ENCODE measurements at places on chromosomes 1 and 21.

GRCh38 chr1:49363628-49364027 is 586.9 kb upstream of the BEND5 start:
- no peaks in the 10 kb centered on the region for H3K4me1 ChIP-seq
- H3K4me3 ChIP-seq: no peak overlapping the region
- no peak for DNase-seq
- no peaks in the 10 kb centered on the region for H3K27me3 ChIP-seq
- H3K36me3 ChIP-seq: no peaks in the 10 kb centered on the region

GRCh38 chr1:169108863-169109560 is 2.5 kb downstream of the ATP1B1 start:
- peaks cover 22% of the 10 kb centered on the region for H3K36me3 ChIP-seq
- no peak overlapping the region for H3K4me3 ChIP-seq
- no peak for DNase-seq

- no peak for DNase-seq
- H3K4me1 ChIP-seq: no peaks in the 10 kb centered on the region
- no peak overlapping the region for H3K27ac ChIP-seq
- H3K4me3 ChIP-seq: no peak overlapping the region
- no peaks in the 10 kb centered on the region for H3K27me3 ChIP-seq
Observed at GRCh38 chr1:157515709-157516108, 36.6 kb downstream of the FCRL5 start.

- H3K27ac ChIP-seq: no peak within 1 kb of the TSS
- H3K4me1 ChIP-seq: peaks cover 14% of the 10 kb centered on the region
- peak within 1 kb of the TSS; percentile 91 for H3K4me3 ChIP-seq
- peaks cover 3% of the 10 kb centered on the region for H3K27me3 ChIP-seq
- no peaks in the 10 kb centered on the region for H3K36me3 ChIP-seq
- no peak for DNase-seq
Observed at GRCh38 chr1:19643602-19644394, at the start of gene NBL1. TSS of gene NBL1 (plus strand) at chr1:19644311. CDS start at chr1:19655031, 10,720 bp downstream.

DNA sequence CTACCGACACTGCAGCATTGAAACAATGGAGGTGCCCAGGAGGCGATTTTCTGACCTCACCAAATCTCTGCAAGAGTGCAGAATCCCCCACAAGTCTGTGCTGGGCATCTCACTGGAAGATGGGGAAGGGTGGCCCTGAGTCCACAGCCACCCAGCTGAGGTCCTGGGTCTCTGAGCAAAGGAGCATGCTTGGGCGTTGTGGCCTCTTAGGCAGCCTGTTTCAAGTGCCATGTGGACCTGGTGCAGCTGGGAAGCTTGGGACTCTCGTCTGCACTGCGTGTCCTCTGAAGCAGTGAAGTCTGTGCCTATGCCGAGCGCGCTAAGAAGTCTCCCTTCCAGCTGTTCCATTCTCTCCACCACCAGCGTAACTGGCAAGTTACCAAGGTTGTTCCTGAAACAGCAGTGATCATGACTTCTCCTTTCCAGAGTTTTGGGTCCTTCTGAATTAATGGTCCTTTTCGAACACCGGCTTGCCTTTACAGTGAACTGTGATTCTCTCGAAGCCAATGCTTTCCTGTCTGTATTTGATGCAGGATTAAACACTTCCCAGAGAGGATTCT is 5.0 kb upstream of the PLA2G2C start:
- DNase-seq: no peak
- H3K36me3 ChIP-seq: no peaks in the 10 kb centered on the region
- H3K27ac ChIP-seq: no peak overlapping the region
- H3K27me3 ChIP-seq: no peaks in the 10 kb centered on the region
- peaks cover 5% of the 10 kb centered on the region for H3K4me1 ChIP-seq

DNA sequence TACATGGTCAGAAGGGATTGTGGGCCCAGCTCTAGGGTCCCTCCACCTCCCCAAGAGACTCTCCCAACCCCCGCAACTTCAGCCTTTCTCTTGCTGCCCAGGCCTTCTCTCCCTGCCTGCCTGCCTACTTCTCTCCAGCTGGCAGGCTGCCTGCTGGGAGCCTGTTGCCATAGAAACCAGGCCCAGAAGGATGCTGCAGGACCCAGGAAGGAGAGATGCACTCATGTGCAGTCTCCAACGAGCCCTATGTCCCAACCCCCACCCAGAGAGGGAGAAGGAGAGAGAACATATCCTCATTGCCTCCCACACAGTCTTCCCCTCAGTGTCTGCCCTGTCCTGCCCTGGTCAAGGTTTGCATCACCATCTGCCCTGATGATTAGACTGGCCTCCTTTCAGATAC is 10.8 kb upstream of the SMIM12 start:
- H3K4me3 ChIP-seq: peak overlapping the region; percentile 48
- H3K36me3 ChIP-seq: no peaks in the 10 kb centered on the region
- H3K27ac ChIP-seq: no peak overlapping the region
- H3K27me3 ChIP-seq: peaks cover 4% of the 10 kb centered on the region
- H3K4me1 ChIP-seq: no peaks in the 10 kb centered on the region
- DNase-seq: no peak

- H3K4me1 ChIP-seq: no peaks in the 10 kb centered on the region
- no peak overlapping the region for H3K4me3 ChIP-seq
- H3K36me3 ChIP-seq: no peaks in the 10 kb centered on the region
- DNase-seq: no peak
- H3K27me3 ChIP-seq: no peaks in the 10 kb centered on the region
Observed at GRCh38 chr1:217059401-217059800, 336.2 kb upstream of the ESRRG start.

DNA sequence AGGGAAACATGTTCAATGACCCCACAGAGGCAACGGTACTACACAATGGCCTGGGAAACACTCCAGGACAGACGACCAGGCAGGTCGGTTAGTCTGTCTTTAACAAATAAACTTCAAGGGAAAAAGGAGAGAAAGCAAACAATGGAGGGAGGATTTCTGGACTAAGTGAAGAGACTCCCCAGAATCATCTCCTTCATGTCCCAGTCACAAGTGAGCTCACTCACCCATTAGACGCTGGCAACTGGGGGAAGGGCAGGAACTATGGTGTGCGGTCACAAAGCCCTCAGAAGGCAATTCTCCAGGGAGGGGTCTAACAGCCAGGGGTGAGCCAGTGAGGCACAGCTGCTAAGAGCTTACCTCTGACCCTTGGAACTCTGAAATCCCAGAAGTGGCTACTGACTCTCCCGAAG is 55.7 kb upstream of the NADK start:
- H3K27me3 ChIP-seq: no peaks in the 10 kb centered on the region
- peak; percentile 11 for DNase-seq
- no peak overlapping the region for H3K4me3 ChIP-seq
- peak overlapping the region; percentile 22 for H3K27ac ChIP-seq
- peaks cover 18% of the 10 kb centered on the region for H3K4me1 ChIP-seq
- H3K36me3 ChIP-seq: peaks cover 13% of the 10 kb centered on the region

- H3K36me3 ChIP-seq: no peaks in the 10 kb centered on the region
- H3K27me3 ChIP-seq: no peaks in the 10 kb centered on the region
- peak overlapping the region; percentile 29 for H3K27ac ChIP-seq
- no peak overlapping the region for H3K4me3 ChIP-seq
Observed at GRCh38 chr21:45430521-45431501, 25.8 kb downstream of the COL18A1 start.

GRCh38 chr1:79188337-79188736 is 181.8 kb upstream of the ADGRL4 start:
- H3K4me3 ChIP-seq: no peak overlapping the region
- no peak overlapping the region for H3K27ac ChIP-seq
- H3K27me3 ChIP-seq: no peaks in the 10 kb centered on the region

- H3K27ac ChIP-seq: no peak overlapping the region
- H3K36me3 ChIP-seq: no peaks in the 10 kb centered on the region
- no peak for DNase-seq
- H3K27me3 ChIP-seq: no peaks in the 10 kb centered on the region
Observed at GRCh38 chr1:186476264-186477040, 15.5 kb upstream of the PDC start.

GRCh38 chr1:26404641-26405040 is 6.0 kb upstream of the LIN28A start:
- H3K27me3 ChIP-seq: no peaks in the 10 kb centered on the region
- H3K4me3 ChIP-seq: no peak overlapping the region
- H3K4me1 ChIP-seq: peaks cover 13% of the 10 kb centered on the region
- no peaks in the 10 kb centered on the region for H3K36me3 ChIP-seq

DNA sequence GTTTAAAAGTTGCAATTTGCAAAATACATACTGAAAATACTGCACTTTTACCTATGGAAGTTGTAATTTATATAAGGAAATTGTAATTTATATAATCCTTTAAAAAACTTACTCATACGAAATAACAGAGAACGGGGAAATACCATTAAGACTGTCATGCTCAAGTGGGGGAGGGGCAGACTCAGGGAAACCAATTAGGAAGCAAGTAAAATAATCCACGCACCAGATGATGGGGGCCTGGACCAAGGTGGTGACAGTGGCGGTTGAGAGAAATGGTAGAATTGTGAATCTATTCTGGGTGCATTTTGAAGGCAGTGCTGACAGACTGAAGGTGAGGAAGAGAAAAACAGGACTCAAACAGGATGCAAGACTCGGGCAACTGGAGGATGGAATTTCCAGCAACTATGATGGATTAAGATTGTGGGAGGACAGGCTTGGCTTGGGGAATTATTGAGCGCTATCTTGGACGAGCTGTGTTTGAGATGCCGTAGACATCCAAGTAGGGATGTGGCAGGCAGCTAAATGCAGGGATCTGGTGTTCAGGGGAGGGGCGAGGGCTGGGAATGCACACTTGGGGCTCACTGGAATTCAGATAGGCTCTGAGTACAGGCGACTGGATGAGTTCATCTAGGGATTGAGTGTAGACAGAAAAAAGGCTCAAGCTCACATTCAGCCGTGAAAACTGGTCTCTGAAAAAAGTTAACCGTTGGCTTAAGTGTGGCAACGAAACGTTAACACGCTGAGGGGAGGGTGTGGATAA is 977 bp downstream of the LCA5L start:
- H3K4me3 ChIP-seq: peak overlapping the region; percentile 73
- no peaks in the 10 kb centered on the region for H3K36me3 ChIP-seq
- H3K27me3 ChIP-seq: no peaks in the 10 kb centered on the region
- peaks cover 11% of the 10 kb centered on the region for H3K4me1 ChIP-seq
- peak overlapping the region; percentile 95 for H3K27ac ChIP-seq

DNA sequence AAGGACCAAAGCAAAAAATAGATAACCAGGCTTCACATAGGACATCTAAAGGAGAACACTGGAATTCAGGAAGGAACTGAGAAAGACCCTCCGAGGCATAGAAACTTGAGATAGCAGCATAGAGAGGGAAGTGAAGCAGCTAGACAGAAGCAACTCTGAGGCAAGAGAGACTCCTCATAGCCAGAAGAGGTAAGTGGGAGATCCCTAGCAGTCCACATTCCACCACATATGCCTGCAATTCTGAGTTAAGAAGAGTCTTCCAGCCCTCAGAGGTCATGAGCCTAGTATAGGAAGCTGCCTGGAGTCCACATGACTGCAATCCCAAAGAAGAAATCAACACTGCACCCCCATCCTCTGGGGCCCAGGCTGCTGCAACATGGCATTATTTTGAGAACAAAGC is 13.9 kb upstream of the FGGY start:
- H3K4me1 ChIP-seq: no peaks in the 10 kb centered on the region
- DNase-seq: no peak
- H3K4me3 ChIP-seq: no peak overlapping the region
- H3K36me3 ChIP-seq: no peaks in the 10 kb centered on the region
- no peaks in the 10 kb centered on the region for H3K27me3 ChIP-seq

GRCh38 chr1:20359451-20360330 is 69.0 kb downstream of the VWA5B1 start:
- H3K27me3 ChIP-seq: peaks cover 31% of the 10 kb centered on the region
- no peak for DNase-seq
- H3K27ac ChIP-seq: no peak overlapping the region
- H3K4me1 ChIP-seq: no peaks in the 10 kb centered on the region
- H3K36me3 ChIP-seq: no peaks in the 10 kb centered on the region
- H3K4me3 ChIP-seq: no peak overlapping the region

DNA sequence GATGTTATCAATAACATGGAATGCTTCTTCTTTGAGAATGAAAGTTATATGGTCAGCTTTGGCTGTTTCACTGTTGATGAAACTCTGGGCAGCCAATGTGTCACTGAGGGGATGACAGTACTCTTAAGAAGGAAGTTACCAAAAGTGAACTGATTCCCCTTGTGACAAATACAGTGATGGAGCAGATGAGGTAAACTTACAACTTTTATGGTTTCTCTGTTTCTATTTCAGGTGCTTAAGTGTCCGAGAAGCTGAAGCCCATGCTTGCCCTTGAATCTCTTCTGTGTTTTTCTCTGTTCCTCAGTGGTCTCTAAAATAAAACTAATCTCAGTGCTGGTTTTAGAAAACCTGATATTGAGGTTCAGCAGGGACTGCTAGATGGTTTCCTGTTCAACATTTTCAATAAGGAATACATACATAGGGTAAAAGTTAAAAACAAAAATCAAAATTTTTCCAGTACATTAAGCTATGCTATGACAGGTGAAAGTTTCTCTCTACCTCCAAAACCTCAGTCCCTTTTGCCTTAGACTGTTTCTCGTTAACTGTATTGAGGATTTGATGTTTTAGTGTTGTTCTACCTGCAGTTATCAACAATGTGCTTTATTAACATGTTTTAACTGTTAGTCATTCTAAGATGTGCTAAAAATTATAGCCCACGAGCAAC is 454.4 kb upstream of the ADGRL4 start:
- DNase-seq: no peak
- no peaks in the 10 kb centered on the region for H3K4me1 ChIP-seq
- no peak overlapping the region for H3K27ac ChIP-seq
- H3K36me3 ChIP-seq: no peaks in the 10 kb centered on the region

GRCh38 chr21:42568866-42569731 is 55.4 kb downstream of the SLC37A1 start:
- peaks cover 3% of the 10 kb centered on the region for H3K36me3 ChIP-seq
- DNase-seq: no peak
- no peak overlapping the region for H3K4me3 ChIP-seq
- no peak overlapping the region for H3K27ac ChIP-seq
- H3K27me3 ChIP-seq: no peaks in the 10 kb centered on the region

GRCh38 chr1:73901738-73902137 is 296.2 kb downstream of the LRRIQ3 start:
- no peak overlapping the region for H3K4me3 ChIP-seq
- no peak overlapping the region for H3K27ac ChIP-seq
- H3K27me3 ChIP-seq: no peaks in the 10 kb centered on the region
- no peak for DNase-seq
- H3K36me3 ChIP-seq: no peaks in the 10 kb centered on the region

DNA sequence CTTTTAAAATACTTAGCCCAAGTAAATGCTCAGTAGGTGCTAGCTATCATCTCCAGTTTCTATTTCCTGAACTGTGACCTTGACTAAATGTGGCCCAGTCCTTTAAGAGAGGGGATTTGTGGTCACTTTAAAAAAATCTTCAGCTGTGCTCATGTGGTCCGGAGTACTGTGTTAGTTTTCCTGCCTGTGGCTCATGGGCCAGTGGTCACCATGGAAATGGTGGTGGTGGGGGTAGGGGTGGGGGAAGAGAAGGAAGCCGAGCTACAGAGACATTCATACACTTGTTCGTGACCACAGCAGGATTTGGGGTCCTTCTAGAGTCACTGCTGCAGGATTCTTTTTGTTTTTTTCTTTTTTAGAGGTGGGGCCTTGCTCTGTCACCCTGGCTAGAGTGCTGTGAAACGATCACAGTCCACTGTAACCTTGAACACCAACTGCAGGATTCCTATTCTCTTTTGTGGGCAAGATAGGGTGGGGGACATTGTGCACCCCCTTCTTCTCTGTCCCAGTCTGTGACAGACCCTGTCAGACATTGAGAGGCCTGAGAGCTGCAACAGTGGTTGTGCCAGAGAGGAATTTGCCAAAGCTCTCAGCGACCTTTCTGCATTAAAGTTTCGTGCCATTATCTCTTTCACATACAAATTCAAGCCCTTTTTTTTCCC is 25.8 kb downstream of the KIF26B start:
- no peak for DNase-seq
- no peaks in the 10 kb centered on the region for H3K36me3 ChIP-seq
- H3K4me1 ChIP-seq: peaks cover 6% of the 10 kb centered on the region

GRCh38 chr21:42061195-42061985 is 9.7 kb upstream of the UMODL1 start:
- H3K4me1 ChIP-seq: peaks cover 16% of the 10 kb centered on the region
- H3K36me3 ChIP-seq: no peaks in the 10 kb centered on the region
- H3K27me3 ChIP-seq: no peaks in the 10 kb centered on the region
- H3K4me3 ChIP-seq: no peak overlapping the region
- no peak overlapping the region for H3K27ac ChIP-seq

All from neuronal stem cell (in vitro differentiated cells).